ENCODE measurements at places on chromosomes 2 and 18. TPM values are rescaled to one million over a fixed set of nuclear protein-coding genes. Genes with fewer than 3 reads are reported as not detected.

TMEM247 gene
- total RNA-seq: not detected

GULP1 gene
- 4.8 TPM for total RNA-seq

KHK gene
- total RNA-seq: 1.5 TPM

DNA sequence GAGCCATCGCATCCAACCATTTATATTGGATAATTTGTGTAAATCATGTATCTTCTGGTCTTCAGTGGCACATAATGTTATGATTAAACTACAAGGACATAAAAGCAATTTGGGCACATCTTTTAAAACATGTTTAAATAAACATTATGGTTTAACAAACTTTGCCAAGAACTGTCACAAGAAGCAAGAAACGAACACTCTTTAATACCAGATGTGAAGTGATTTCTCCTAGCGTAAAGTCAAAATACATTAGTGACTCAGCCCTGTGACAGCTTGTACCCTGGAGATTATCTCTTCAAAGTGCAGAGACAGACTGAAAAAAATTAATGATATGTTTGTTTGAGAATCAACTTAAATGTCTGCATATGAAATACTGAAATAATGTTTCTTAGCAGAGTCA lies 39.9 kb downstream of the DSEL start:
- DNase-seq: no peak
- H3K4me1 ChIP-seq: no peaks in the 10 kb centered on the region
- no peaks in the 10 kb centered on the region for H3K36me3 ChIP-seq
- H3K4me3 ChIP-seq: no peak overlapping the region

- H3K27me3 ChIP-seq: no peaks in the 10 kb centered on the region
- no peak overlapping the region for H3K27ac ChIP-seq
- no peak overlapping the region for H3K4me3 ChIP-seq
- no peaks in the 10 kb centered on the region for H3K4me1 ChIP-seq
- no peaks in the 10 kb centered on the region for H3K36me3 ChIP-seq
Observed at GRCh38 chr2:38129481-38129880, 53.5 kb upstream of the CYP1B1 start.

- H3K36me3 ChIP-seq: no peaks in the 10 kb centered on the region
- H3K4me3 ChIP-seq: no peak overlapping the region
- DNase-seq: no peak
- H3K27ac ChIP-seq: no peak overlapping the region
- H3K27me3 ChIP-seq: no peaks in the 10 kb centered on the region
- no peaks in the 10 kb centered on the region for H3K4me1 ChIP-seq
Observed at GRCh38 chr2:178846458-178846802, 39.2 kb upstream of the TTN start.

DNA sequence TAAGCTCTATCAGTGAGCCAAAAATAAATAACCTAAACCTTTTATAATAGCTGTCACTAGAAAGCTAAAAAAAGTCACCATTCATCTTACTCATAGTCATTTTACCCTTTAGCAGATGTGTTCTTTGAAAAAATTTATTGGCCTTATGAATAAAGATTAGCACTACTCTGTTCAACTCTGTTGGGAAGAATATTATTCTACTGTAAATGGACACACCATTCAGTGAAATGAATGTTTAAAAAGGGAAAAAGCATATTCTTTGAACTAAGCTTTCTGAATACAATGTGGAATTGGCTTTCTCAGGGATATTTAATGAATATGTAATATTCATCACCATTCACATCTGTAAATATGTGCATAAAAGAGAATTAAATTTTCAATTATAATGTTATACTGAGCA lies 422.0 kb downstream of the CBLN2 start:
- no peaks in the 10 kb centered on the region for H3K4me1 ChIP-seq
- no peak overlapping the region for H3K27ac ChIP-seq
- H3K4me3 ChIP-seq: no peak overlapping the region
- no peaks in the 10 kb centered on the region for H3K36me3 ChIP-seq

DNA sequence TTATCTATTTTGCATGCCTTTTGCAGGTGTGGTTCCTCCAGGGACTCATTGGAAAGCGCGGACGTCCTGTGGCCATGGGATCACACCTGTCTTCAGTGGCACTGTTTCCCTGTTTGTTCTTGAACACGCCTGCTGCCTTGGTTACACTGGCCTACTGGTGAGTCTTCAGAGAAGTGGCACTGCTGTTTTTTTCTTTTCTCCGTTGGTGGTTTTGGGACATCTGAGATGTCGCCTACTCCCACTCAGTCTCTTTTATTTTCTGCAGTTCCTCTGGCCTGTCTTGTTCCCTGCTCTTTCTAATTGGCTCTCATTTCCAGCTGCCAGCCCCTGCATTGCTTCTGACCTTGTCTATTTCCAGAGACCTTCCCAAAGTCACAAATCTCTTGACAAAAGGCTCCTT lies 35.7 kb upstream of the POU3F3 start:
- H3K36me3 ChIP-seq: no peaks in the 10 kb centered on the region
- no peak overlapping the region for H3K4me3 ChIP-seq
- H3K27me3 ChIP-seq: no peaks in the 10 kb centered on the region
- DNase-seq: no peak
- no peak overlapping the region for H3K27ac ChIP-seq

DNA sequence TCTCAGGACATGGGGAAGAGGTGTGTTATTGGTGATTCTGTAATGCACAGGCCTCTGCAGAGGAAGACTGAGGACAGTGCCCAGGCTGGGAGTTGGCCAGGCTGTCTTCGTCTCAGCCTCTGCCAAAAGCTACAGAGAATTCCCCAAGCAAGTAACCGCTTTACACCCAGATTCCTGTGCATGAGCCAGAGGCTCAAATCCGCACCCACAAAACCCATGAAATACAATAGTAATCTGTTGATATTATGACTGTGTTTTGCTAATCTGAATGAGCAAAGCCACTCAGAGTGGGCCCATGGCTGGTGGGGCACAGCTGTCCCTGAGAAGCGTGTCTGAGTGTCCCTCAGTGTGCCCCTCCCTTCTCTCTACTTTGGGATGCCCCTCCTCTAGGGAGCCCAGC lies 149.5 kb upstream of the PXDN start:
- DNase-seq: no peak
- no peaks in the 10 kb centered on the region for H3K4me1 ChIP-seq
- no peak overlapping the region for H3K4me3 ChIP-seq
- H3K36me3 ChIP-seq: no peaks in the 10 kb centered on the region
- no peak overlapping the region for H3K27ac ChIP-seq

- peaks cover 18% of the 10 kb centered on the region for H3K4me1 ChIP-seq
- H3K4me3 ChIP-seq: no peak overlapping the region
- H3K27me3 ChIP-seq: no peaks in the 10 kb centered on the region
- H3K36me3 ChIP-seq: peaks cover 2% of the 10 kb centered on the region
- peak overlapping the region; percentile 76 for H3K27ac ChIP-seq
- DNase-seq: no peak
Observed at GRCh38 chr18:12990123-12990475, 1.1 kb upstream of the CEP192 start.

- peak overlapping the region; percentile 32 for H3K4me3 ChIP-seq
- H3K4me1 ChIP-seq: peaks cover 6% of the 10 kb centered on the region
Observed at GRCh38 chr2:148552675-148553331, 91.7 kb upstream of the EPC2 start.

GRCh38 chr2:102707796-102708695 lies 53.8 kb upstream of the TMEM182 start:
- no peak for DNase-seq
- H3K27ac ChIP-seq: no peak overlapping the region
- no peaks in the 10 kb centered on the region for H3K4me1 ChIP-seq
- no peaks in the 10 kb centered on the region for H3K36me3 ChIP-seq
- H3K4me3 ChIP-seq: no peak overlapping the region
